SK-MEL-5 (cell line): ENCODE measurements at places on chromosomes 7 and 10.

DNA sequence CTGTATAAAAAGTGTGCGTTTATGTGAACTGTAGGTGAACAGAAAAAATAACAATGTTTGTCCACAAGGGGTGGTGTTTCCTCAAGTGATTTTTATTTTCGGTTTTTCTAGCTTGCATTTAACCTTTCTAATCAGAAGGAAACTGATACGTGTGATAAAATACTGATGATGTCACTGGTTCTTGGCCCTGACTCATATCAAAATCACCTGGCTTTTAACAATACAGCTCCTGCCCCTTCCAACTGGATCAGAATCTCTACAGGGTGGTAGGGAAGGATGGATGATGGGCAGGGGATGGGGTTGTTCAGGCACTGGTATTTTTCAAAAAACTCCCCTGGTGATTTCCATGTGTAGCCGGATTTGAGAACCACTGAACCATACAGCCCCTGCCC, 10.9 kb downstream of the NPFFR1 start:
- peak; percentile 26 for DNase-seq

GRCh38 chr10:46239993-46240683, 46.7 kb upstream of the ANTXRL start:
- DNase-seq = no peak

DNA sequence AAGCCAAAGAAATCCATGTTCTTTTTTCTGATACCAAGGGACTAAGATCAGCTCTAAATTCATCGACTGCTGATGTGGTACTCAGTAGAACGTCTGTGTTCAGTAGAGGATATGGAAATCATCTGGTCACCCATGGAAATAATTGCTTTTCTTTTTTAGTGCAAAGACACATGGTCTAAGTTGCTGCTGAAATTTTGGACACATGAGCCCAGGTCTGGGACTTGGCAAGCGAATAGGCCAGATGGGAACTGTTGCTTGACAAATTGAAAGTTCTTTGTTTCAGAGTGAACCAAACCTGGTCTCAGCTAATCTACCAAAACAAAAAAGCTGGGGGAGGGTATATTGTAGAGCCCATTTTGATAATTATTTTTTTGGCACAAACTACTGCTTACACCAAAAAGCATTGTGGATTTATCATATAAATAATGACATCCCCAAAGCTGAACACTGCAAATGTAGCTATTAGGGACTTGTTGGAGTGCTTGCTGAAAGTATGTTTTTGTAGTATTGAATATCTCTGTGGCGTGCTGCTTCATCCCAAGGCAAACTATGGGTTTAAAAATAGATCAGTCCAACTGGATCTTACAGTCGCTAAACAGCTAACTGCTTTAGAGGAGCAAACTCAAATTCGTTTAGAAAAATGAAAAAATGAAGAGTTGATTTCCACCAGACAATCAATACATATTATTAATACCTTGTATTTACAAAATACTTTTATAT, 144.7 kb downstream of the TRIL start:
- no peak for DNase-seq

GRCh38 chr10:19014034-19014433, 34.6 kb upstream of the MALRD1 start:
- no peak for DNase-seq

GRCh38 chr7:26369593-26369992, 77.9 kb downstream of the SNX10 start:
- peak; percentile 87 for DNase-seq

- DNase-seq = no peak
Measured at GRCh38 chr7:44881066-44881600, 4.2 kb downstream of the PURB start.

DNA sequence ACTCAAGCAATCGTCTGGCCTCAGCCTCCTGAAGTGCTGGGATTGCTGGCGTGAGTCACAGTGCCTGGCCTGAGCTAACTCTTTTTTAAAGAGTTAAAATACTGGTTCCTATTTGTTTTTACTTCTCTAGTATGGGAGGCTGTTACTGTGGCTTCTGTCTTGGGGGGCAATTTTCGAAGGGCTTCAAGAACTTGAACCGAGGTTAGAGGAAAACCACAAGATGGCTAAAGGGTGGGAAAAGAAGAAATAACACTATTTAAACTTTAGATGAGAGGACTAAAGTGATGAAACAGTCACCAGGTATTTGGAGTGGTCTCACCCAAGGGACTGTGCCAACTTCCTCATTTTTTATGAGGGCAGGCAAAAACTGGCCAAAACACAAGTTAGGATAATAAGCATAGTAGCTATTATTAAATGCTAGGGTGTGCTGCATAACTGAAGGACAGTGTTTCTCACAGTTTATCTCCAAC, 17.8 kb downstream of the MET start:
- DNase-seq = no peak

DNA sequence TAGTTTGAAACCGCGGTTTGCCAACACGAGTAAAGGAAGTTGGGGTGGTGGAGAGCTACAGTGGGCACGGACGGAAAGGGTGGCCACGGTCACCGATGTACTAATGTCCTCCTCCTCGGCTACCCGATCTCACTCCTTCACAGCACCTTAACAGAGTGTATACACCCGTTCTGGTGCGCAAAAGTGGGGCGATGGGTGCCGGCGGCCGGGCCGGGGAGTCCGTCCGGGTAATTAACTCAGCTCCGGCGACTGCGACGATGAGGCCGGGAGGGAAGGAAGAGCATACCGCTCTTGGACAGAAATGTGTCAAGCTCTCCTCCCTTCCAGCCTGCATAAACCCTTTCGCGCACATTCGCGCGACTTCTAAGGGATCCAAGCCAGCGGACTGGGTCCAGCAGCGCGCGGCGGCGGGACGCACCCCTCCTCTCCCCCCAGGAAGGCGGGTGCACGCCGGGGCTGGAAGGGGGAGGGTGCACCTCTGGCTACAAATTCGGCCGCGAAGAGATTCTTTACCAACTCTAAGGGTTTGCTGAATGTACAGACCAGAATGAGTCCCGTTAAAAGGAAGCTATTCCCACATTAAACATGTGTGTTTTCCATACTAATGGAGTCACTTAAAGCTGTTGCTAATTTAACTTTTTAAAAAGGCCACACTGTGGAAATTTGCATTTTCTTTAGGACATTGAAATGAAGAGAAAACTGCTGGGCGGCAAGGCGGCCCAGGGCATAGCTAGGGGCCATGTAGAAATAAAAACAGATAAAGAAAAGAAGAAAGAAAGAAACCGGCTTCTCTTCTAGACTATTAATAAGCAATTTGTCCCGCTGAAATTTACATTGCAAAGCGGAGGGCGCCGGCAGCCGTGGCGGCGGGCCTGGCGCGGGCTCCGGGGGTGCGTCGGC, 6.6 kb upstream of the EBF3 start:
- DNase-seq = no peak

GRCh38 chr7:25850216-25850615, 301.8 kb upstream of the NFE2L3 start:
- DNase-seq = no peak

DNA sequence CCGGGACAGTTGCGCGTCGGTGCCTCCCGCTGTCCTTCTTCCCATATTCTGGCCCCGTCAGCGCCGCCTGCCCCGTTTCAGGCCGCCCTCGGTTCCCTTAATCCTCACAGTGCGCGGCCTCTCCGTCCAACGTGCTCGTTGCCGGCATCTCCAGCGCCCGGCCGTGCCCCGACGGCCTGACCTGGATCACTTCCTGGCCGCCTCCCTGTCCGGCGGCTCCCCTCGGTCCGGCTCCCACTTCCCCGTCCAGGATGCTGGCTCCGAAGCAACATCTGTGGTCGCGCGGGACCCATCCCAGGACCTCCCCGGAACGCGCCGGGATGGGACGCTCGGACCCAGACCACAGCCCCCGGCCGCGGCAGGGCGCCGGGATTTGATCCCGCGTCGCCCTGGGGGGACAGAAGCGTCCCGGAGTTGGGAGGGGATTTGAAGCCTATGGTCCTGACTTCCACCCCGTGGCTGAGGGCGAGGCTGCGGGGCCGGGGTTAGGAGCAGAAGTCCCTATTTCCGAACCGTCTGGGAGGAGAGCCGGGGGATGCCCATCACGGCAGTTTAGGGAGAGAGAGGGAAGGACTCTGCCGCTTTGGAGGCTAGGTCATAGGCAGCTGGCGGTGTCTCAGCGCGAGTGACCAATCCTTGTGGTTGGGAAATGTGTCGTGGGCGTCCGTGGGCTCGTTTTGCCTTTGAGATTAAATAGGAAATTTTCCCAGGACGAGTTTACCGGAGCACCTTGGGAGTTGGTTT, 53.8 kb downstream of the KCTD7 start:
- no peak for DNase-seq

DNA sequence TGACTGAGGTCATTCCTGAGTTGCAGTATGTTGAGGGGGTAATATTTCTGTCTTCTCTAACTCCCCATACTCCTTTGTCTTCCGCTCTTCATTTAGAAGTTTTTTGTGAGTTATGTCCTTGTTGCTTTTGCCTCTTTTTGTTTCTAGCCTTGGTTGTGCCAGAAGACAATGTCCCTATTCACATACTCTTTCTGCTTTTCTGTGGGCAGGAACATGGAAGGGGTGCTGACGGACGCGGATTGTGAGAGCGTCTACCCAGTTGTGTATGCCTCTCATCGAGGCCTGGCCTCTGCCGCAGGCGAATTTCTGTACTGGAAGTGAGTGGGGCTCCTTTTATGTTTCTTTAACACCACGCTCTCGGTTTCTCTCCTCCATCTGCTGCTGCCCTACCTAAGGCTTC, 20.5 kb downstream of the STAG3 start:
- DNase-seq = peak; percentile 44

- no peak for DNase-seq
Measured at GRCh38 chr10:96168546-96168945, 38.4 kb downstream of the ZNF518A start.

- no peak for DNase-seq
Measured at GRCh38 chr7:21383227-21384220, 44.4 kb upstream of the SP4 start.

GRCh38 chr10:22437620-22438588, 92.6 kb downstream of the SPAG6 start:
- no peak for DNase-seq

GRCh38 chr7:157689269-157690057, 352.7 kb downstream of the DNAJB6 start:
- no peak for DNase-seq

DNA sequence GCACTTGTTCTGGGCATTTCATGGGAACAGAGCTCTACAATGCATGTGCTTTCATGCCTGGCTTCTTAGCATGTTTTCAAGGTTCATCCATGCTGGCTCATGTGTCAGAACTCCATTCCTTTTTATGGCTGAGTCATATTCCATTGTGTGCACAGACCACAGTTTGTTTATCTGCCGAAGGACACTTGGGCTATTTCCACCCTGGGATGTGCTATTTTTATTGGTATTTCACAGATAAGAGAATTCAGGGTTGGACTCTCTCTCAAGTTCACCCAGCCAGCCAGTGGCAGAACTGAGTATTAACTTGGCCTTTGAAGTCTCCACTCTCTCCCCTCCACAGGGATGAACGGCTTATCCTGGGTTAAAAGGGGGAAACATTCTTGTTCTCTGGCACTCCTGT, 190.7 kb upstream of the GPR26 start:
- DNase-seq = no peak

GRCh38 chr10:126798649-126799048, 106.6 kb upstream of the DOCK1 start:
- no peak for DNase-seq

DNA sequence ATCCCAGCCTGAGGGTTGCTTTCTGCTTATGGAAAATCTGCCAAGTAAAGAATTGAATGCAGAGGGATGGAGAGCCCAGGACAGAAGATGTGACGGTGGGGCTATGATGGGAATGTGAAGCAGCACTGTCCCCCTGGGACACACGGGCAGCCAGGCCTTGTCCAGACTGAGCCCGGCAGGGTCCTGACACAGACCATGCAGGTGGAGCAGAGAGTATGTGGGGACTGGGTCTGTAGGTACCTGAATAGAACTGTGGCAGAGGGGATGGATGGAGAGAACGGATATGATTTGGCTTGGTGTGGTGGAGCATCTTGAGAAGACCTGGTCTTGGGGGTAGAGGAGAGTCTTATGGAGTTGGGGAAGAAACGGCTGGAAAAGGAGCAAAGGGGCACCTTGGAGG, 732 bp upstream of the LRRC18 start:
- no peak for DNase-seq

GRCh38 chr10:62916141-62916603, 100.0 kb upstream of the EGR2 start:
- peak; percentile 75 for DNase-seq

DNA sequence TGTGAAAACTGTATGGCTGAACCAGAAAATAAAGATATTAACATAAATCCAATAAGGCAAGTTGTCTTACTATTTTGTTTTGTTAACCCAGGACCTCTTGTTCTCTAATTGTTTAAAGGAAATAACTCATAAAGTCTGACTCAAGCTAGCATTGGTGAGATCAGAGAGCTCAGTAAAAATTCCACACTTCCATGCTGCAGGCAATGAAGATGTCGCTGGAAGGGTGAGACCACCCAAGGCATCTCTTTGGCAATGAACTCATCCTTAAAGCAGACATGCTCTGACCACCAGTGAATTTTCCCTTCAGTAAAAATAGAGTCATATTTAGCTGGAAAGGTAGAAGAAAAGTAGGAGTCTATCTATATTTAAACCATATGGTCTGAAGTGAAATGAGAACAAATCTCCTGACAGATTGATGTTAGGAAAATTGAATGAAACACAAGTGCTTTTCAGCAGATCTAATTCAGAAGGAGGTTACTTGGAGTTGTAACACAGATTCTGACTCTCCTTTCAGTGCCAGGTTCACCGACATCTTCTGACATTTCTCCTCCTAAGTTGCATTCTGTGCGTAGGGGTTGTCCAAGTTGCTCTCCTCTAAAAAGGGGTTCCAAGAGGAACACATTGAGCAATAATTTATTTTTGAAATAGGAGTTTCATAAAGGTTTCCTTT, 32.8 kb upstream of the VIPR2 start:
- DNase-seq = no peak

- DNase-seq = no peak
Measured at GRCh38 chr10:33233221-33233620, 101.2 kb downstream of the NRP1 start.

GRCh38 chr10:76984559-76985443, 652.8 kb downstream of the KCNMA1 start:
- peak; percentile 62 for DNase-seq

- no peak for DNase-seq
Measured at GRCh38 chr10:4514445-4515108, 311.4 kb upstream of the AKR1E2 start.

DNA sequence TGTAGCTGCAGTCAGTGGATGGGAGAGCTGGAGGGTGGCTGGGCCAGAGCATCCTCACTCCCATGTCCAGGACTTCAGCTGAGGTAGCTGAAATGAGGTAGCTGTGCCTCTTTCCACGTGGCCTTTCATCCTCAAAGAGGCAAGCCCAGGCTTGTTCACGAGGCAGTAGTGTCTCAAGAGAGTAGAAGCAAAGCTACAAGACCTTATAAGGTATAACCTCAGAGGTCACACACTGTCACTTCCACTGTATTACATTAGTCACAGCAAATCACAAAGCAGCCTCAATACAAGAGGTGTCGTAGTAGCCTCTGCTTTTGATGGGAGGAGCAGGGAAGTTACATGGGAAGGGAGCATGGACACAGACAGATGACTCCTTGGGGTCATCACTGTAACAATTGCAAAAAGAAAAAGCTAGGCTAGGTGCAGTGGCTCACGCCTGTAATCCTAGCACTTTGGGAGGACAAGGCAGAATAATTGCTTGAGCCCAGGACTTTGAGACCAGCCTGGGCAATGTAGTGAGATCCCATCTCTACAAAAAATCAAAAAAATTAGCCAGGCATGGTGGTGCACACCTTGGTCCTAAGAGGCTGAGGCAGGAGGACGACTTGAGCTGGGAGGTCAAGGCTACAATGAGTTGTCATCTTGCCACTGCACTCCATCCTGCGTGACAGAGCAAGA, 97.5 kb downstream of the SKIDA1 start:
- no peak for DNase-seq
